ENCODE measurements at places on chromosomes 13 and 19. TPM values are rescaled to one million over a fixed set of nuclear protein-coding genes. Genes with fewer than 3 reads are reported as not detected.

PHLDB3 gene
- total RNA-seq: 20.2 TPM

LILRA1 gene
- total RNA-seq: not detected

MYO16 gene
- total RNA-seq: not detected

NCCRP1 gene
- not detected for total RNA-seq

Data from T-helper 2 cell treated with Interferon-gamma antibody and Interleukin-4, amounts not matched to agents 100 ng/mL and 5 ng/mL, for 36 hours (primary cell).